ENCODE measurements at places on chromosomes 12 and 14.

DNA sequence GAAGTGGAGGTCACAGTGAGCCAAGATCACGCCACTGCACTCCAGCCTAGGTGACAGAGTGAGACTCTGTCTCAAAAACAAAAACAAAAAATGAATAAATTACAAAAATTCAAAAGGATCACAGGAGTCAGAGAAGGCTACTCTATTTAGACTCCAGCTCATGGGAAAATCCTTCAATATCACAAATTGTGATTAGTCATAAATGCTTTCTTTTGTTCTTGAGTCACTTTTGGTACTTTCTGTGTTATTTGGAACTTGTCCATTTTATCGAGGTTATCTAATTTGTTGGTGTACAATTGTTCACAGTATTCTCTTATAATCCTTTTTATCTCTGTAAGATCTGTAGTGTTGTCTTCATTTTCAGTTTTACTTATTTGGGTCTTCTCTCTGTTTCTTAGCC lies 18.9 kb downstream of the ALDH2 start:
- DNase-seq: no peak

DNA sequence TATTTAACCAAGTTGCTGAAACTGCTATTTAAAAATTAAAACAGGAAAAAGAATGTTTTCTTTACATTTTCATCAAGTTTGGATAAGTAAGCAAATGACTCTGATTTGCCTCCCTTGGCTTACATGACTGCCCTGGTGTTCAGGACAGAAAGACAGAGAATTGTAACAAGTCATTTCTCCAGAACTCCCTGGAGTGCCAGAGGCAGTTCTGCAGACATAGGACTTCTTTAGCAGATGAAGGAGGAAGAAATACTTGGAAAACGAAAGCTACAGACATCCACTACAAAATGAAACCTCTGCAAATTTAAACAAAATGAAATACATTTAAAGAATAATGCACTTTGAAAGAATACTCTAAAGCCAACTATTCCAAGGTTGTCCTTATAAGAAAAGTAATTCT lies 253.9 kb downstream of the LRFN5 start:
- no peak for DNase-seq

- DNase-seq: no peak
These were observed 4.4 kb downstream of the VDR start for GRCh38 chr12:47900131-47901062.

GRCh38 chr12:84756961-84757360 lies 155.6 kb downstream of the SLC6A15 start:
- no peak for DNase-seq

- DNase-seq: no peak
These were observed 191.5 kb upstream of the NOS1 start for GRCh38 chr12:117552971-117553370.
